ENCODE measurements at places on chromosomes 16 and 17.

DNA sequence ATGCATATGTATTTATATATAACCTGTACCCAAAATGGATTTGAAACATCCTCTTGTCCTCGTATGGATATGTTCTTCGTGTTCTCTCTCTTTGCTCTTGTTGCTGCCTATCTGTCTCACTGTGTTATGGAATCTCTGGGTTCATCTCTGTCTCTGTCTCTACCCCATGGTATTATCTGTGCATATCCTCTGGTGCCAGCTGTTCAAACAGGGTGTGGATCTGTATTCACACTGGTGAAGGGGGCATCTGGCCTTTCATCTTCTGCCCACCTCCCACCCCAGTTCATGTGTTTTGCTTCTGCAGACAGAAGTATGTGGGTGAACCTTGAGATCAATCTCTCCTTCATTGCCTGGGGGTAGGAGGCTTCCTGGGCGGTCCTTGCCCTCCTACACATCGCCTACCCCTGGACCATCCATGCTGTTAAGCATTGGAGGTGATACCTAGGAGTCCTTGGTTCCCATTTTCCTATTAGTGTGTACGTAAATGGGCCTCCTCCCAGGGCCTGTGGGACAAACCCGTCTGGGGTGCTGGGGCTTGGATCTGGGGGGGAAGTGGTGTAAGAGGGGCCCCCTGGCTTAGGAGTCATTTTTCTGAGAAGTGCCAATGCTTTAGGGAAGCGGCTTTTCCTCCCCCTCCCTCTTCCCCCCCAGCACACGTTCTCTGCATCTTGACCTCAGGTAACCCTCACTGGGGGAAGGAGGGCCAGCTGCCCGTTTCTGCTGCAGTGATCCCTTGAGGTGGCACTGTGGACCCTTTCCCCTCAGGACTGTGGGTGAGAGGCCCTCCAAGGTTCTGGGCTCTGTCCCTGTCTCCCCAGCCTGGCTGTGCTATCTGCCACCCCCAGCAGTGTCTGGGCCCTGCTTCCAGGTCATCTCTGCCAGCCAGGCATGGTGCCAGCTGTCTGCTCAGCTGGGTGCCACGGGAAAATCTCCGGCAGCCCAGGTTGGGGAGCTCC is 21.1 kb downstream of the RARA start:
- no peak for DNase-seq

DNA sequence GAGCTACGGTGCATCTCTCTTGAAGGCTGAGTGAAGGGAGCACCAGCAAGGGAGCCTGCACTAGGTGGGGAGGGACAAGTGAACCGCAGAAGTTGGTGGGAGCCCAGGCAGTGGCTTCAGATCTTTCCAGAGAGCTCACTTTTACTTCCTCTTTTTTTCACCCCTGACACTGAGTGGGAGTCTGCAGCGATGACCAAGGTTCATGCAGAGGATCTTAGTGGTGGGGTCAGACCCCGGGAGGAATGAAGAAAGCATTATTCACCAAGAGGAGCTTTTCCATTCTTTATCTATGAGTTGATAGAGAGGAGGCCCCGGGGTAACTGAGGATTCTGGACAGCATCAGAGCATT is 3.0 kb upstream of the CCL2 start:
- DNase-seq, result no peak

DNA sequence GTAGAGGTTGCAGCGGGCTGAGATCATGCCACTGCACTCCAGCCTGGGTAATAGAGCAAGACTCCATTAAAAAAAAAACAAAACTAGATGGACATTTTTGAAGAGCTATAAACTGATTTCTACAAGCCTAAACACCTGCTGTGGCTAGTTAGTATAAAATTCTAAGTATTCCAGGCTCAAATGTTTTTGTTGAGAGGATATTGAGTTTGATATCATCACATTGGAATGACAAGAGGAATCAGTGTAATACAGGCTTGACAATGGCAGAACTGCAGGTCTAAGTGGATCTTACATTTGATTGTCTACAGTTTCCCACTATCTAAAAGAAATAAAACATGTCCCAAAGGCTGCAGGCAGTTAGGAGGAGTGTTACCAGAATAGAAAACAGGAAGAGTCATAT is 23.9 kb upstream of the DLX3 start:
- DNase-seq, result no peak

- no peak for DNase-seq
These were observed 58.5 kb downstream of the NLK start for GRCh38 chr17:28100936-28101335.

DNA sequence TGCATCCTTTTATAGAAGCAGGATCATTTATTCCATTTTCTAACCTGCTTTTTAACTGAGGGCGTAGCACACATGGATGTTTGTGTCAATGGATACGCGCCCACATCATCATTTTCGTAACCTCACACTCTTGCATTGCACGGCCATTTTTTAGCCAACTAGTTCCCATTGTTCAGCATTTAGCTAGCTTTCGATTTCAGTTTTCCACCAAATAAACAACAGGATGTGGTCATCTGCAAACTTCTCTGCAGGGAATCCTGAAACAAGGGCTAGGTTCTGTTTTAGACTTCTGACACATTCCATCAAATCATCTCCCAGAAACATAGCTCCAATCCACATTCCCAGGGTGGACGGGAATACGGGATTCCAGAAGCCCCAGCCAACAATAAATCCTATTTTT is 6.4 kb downstream of the CYB561 start:
- DNase-seq, result no peak

DNA sequence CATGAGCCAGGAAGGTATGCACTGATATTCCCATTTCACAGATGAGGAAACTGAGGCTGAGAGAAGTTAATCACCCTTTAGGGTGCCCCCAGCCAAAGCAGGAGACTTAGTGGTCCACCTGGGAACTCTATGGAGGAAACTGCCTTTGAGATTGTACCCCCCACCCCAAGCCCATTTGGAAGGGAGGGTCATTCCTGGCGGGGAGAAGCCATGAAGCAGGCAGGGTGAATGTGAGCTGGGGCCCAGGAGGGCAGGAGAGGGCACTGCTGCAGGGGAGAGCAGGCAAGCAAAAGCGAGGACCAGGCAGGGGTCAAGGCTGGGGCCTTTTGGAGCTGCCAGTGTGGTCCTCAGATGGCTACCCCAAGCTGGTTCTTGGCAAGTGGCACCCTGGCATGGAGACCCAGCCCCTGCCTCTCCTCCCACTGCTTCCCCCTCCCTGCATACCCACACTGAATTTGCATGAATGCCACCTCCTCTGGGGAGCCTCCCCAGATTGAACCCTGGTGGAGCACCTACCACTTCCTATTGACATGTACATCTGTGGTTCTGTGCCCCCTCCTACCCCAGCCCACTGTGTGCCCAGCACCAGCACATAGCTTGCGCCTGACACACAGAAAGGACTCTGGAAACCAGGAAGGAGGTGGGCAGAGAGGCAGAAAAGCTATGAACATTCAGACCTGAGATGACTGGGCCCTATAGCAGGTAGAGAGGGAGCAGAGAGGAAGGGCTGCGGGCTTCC is 965 bp upstream of the TMC6 start:
- DNase-seq, result no peak

Data from stimulated activated CD4-positive, alpha-beta T cell treated with anti-CD3 and anti-CD28 coated beads, Interleukin-15, amount 100 ng/mL, for 1 hour (primary cell).